ENCODE measurements at places on chromosomes 2 and 18.

- DNase-seq, result no peak
Observed at GRCh38 chr18:49061239-49061990, 110.7 kb upstream of the SMAD7 start.

DNA sequence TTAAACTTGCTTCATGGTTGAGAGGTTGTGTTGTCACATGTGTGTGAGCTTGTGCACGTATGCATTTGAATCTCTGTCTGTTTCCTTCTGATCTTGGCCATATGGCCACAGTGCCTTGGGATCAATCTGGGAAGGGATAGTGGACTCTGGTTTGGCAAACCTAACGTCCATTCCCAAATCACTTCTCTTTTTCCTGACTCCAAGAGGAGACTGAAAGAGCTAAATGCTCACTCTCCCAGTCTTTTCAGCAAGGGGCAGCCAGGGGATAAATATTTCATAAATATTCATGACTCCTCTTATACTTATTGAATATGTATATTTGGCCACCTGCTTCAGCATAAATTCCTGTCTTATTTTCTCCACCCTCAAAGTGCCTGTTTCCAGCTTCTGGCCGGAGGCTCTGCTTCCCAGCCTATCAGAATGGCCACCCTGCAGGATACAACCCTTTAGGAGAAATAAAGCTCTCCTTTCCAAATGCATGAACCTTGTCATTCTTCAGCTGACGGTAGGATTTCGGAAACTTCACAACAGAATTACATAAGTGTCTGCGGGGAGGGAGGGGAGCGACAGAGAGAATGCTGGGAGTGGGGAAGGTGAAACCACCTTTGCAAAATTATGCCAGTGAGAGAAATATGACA lies 112.2 kb upstream of the COPS8 start:
- DNase-seq, result no peak

DNA sequence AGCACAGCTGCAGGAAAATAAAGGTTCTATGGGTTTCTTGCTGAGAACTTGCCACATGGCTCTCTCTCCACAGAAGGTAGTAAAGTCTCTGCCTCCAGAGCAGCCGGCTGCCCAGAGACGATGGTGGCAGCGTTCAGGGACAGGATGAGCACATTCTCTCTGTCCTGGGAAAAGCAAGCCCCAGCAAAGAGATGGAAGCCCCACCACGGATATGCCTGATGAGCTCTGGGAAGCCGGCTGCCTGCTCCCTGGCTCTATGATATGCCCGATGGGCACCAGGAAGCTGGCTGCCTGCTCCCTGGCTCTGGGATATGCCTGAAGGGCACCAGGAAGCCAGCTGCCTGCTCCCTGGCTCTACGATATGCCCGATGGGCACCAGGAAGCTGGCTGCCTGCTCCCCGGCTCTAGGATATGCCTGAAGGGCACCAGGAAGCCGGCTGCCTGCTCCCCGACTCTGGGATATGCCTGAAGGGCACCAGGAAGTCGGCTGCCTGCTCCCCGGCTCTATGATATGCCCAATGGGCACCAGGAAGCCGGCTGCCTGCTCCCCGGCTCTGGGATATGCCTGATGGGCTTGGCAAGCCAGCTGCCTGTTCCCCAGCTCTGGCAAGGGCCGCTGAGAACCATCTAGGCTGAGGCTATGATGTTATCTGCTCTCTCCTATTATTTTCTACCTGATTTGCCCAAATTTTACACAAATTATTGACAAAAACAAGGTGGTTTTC lies 21.5 kb upstream of the SNTG2 start:
- DNase-seq, result no peak

DNA sequence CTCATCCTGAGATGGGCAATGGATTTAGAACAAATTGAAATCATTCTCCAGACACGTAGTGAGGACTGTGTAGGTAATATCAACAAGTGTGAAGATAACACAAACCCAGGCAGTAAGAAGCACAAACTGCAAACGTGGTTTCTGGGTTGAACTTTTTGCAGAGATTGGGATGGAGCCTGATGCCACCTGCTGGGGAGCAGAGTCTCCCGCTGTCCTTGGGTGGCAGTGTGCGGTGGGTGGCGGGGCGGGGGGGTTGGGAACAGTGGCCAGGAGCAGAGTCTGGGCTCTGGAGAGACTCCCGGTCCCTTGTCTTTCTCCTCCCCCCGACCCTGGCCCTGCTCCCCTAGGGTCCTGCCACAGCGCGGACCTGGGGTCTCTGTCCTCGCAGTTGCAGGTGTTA lies 19.5 kb downstream of the TRAF3IP1 start:
- DNase-seq, result peak; percentile 19

DNA sequence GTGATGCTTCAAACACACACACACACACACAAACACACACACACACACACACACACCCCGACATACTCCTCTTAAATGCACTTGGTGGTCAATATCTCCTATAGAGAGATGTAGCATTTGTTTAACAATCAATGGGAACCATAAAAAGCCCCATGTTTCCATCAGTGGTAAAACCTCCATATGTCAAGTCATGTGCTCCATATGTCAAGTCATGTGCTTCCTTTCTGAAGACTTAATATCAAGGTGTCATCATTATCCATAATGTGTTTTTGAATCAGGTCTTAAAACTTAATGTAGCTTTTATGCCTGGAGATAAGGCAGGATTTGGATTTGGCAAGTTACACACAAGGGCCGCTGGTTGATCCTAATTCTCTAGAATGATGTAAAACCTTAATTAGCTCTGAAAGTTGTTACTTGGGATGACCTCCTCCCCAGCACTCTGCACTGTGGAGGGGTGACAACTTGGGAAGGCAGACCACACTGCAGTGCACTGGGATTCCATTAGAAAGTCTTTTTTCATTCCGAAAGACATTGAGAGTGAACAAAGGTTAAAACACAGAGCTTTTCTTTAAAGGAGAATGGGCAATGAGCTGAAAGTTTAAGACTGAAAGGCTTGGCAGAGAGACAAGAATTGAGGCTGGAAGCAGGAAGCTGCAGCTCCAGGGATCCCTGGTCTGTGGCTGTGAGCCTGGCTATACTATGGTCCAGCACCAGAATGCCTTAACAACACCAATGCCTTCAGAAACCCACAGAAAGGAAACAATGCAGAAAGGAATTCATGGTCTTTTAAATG lies 26.4 kb downstream of the ALK start:
- DNase-seq, result no peak

DNA sequence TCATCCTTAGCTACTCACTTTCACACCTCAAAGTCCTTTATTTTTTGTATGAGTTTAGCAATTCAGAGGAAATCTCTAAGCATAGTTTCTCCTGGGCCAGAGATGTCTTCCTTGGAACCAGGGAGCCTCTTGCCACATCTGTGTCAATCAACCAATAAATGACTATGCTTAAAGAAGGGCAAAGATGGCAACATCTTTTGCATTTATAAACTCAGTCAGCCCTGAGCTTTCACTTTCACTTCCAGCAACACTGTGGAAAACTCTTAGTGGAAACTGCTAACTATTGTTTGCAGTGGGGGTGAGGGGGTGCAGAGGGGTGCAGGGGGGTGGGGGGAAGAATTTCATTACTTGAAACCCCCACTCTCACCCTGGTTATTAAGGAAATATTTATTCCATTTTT lies 3.4 kb downstream of the ACVR1C start:
- DNase-seq, result no peak

DNA sequence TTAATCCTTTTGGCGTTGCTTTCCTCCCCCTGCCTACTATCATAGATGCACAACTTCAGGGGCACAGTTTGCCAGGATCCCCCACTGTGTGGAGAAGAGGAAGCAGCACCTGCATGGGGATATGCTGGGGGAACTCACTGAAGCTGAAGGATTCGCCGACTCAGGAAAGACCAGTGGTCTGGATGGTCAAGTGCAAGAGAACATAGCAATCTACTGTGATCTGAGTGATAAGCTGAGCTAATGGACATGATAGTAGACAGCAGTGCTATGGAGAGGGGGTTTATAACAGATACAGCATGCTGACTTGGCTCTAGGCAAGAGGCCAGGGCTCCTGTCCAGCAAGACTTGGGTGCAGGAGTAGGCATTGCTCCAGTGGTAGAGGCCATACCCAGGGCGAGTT lies 124.4 kb upstream of the NRP2 start:
- no peak for DNase-seq

GRCh38 chr2:237567276-237568029 lies 1.1 kb downstream of the PRLH start:
- no peak for DNase-seq

- DNase-seq, result no peak
Observed at GRCh38 chr2:5322396-5322795, 369.8 kb upstream of the SOX11 start.

- no peak for DNase-seq
Observed at GRCh38 chr2:98737848-98738247, 6.9 kb upstream of the MGAT4A start.

DNA sequence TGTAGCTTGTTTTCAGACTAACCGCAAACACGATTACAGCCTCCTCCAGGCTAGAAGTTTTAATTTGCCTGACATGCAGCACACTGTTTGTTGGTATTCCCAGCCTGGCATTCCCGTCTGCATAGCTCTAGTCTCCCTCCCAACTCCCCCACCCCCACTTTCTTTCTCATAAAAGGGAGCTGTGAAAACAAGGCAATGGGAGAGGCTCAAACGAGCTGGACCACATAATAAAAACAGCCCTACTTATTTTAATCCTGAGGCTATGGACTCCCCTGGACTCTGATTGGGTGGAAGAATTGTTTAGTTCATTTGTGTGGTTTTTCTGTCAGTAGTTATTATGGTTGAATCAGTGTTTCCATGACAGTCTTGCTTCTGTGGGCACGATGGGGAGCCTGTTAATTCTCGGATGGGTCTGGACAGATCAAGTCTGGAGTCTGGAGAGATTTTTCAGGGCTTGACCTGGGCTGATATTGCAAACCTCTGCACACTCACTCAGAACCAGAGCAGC lies 1.2 kb downstream of the STON1 start:
- no peak for DNase-seq

DNA sequence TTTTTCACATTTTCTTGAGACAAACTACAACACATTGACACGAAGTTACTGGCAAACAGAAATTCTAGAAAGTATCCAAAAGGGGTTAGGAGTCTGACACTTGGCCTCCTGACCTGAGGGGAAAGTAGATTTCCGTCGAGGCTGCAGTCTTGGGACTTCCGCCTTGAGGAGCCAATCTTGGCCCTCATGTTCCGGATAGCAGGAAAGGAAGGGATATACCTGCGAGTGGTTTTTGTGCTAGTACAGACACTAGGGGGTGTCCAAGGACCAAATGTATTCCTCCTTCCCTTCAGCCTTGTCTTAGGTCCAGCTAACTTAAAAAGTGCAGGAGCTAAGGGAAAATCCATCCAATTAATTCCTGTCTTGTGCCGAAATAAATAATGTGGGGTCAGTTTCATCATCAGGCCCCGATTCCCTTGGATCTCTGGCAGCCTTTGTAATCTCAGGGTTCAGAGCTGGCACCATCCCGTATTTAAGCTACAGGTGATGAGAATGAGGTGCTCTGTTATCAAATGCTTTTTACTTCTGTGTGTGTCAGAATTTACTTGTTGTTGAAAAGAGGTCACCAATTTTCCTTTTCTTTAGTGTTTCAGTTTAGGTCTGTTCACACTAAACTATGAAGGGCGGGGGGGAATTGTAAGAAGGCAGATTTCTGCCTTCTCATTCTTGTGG lies 330.2 kb upstream of the FANCL start:
- DNase-seq, result peak; percentile 46

DNA sequence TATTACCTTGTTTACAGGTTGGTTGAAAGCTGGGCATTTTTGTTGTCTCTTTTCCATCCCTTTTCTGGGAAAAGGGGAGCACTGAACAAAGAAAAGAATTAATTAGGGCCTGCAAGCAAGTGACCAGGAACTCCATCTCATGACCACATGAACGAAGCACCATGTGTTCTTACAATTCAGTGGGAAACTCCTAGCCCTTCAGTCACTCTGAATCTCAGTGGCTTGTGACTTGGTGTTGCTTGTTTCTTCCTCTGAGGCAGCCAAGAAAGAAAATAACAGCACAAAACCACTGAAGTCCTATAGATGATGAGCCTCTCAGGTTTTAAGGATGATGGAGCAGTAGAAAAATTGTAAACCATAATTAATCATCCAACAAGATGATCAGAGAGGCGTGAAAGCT lies 129.1 kb upstream of the CAB39 start:
- no peak for DNase-seq

DNA sequence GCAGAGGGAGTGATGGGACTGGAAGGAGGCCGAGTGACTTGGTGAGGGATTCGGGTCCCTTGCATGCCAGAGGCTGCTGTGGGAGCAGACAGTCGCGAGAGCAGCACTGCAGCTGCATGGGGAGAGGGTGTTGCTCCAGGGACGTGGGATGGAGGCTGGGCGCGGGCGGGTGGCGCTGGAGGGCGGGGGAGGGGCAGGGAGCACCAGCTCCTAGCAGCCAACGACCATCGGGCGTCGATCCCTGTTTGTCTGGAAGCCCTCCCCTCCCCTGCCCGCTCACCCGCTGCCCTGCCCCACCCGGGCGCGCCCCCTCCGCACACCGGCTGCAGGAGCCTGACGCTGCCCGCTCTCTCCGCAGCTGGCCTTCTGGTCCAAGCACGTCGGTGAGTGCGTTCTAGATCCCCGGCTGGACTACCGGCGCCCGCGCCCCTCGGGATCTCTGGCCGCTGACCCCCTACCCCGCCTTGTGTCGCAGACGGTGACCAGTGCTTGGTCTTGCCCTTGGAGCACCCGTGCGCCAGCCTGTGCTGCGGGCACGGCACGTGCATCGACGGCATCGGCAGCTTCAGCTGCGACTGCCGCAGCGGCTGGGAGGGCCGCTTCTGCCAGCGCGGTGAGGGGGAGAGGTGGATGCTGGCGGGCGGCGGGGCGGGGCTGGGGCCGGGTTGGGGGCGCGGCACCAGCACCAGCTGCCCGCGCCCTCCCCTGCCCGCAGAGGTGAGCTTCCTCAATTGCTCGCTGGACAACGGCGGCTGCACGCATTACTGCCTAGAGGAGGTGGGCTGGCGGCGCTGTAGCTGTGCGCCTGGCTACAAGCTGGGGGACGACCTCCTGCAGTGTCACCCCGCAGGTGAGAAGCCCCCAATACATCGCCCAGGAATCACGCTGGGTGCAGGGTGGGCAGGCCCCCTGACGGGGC lies 4.6 kb downstream of the PROC start:
- DNase-seq, result peak; percentile 43

GRCh38 chr2:101698014-101698843 lies 722 bp downstream of the MAP4K4 start:
- DNase-seq, result no peak

DNA sequence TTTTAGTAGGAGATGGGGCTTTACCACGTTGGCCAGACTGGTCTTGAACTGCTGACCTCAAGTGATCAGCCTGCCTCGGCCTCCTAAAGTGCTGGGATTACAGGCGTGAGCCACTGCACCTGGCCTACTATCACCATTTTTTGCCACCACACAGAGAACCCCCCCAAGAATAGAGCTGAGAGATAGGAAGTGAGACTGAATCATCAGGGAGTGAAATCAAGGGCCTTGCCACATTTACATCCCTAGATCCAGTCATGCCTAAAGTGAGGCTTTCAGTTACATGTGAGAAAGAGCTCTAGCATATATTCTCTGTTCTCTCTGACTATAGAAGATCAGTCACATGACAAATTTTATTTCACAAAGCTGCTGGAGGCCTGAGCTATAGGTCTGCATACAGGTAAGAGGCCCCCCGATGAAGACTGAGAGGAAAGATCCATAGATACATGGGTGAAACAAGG lies 28.0 kb upstream of the KCMF1 start:
- no peak for DNase-seq
